Kidney (tissue), 22 donors: ENCODE measurements at places on chromosomes 5 and 9. TPM values are rescaled to one million over a fixed set of nuclear protein-coding genes. Genes with fewer than 3 reads are reported as not detected.

DNA sequence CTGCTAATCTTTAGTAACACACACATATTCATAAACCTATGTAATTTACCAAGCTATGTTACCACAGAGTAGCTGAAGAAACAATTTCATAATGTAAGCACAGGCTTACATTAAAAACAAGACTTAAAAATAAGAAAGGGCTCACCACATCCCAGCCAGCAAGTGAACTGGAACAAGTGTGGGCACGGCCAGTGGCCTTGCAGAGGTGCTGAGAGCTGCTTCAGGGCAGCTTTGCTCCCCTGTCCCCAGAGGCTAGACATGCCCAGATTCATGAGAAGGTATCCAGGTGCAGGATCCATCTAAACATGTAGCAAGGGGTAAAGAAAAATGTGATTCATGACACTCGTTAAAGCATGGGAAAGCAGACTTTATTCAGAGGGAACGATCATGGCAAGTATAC is 62.0 kb upstream of the CKS2 start:
- no peak for DNase-seq

GRCh38 chr5:152256580-152256979 is 148.5 kb downstream of the NMUR2 start:
- DNase-seq, result no peak

DNA sequence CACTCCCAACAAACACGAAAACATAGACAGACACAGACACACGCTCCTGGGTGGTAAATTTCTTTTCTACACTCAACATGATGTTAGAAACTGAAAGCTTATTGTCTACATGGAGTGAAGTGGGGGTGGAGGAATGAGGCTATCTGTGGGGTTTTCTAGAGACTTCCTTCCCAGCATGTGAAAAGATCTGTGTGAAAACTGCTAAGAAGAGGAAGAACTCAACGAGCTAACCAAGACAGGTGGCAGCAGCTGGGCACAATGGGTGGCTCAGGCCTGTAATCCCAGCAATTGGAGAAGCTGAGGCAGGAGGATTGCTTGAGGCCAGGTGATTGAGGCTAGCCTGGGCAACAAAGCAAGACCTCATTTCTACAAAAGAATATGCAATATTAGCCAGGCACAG is 7.6 kb downstream of the FYB1 start:
- DNase-seq, result no peak

DNA sequence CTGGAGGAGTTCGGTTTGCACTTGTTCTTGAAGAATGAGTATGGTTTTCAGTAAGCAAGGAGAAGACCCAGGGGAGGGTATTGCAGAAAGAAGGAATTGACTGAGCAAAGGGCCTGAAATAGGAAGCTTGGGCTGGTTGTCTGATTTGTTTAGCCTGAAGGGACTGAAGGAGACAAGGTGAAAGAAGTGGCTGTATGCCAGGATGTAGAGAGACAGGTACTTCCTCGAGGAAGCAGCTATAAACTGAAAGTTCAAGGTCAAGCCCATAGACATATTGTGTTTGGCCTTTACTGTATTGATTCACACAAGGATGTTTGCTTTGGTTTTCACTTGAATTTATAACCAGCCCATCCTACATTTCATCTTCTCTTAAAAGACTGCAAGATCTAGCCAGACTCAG is 183.1 kb downstream of the PALM2AKAP2 start:
- no peak for DNase-seq

Gene PCDHA9
- not detected for polyA plus RNA-seq

Gene BHMT2
- 230 TPM for polyA plus RNA-seq

Gene SLC25A2
- polyA plus RNA-seq, result not detected
